ENCODE measurements at places on chromosomes 5 and 9.

DNA sequence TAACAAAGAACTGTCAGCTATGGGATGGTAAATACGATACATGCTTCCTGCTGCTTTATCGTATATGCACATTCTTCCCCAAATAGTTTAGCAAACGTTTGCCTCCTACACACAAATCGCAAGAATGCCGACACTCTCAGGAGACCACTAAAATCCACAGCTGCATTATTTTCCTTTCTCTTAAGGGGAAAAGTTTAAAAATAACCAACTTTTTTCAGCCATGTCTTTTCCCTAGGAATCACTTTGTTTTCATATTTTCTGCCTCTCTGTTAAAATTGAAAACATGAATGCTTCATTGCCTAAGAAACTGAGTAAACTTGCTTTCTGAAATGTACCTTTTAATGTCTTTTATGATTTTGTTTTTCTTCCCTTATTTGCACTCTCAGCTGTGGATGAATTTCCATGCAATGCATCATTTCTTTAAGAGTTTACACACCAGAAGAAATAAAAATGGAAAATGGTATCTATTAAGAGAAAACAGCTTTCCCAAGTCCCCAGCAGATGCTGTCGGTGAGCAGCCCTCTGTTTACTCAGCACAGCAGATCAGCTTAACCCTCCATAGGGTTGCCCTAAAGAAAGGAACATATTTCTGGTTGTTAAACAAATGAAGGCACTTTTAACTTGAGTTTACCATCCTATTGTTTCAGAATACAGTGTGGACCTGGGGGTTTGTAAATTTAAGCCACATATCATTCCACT, 66.2 kb downstream of the IZUMO3 start:
- DNase-seq, result no peak

DNA sequence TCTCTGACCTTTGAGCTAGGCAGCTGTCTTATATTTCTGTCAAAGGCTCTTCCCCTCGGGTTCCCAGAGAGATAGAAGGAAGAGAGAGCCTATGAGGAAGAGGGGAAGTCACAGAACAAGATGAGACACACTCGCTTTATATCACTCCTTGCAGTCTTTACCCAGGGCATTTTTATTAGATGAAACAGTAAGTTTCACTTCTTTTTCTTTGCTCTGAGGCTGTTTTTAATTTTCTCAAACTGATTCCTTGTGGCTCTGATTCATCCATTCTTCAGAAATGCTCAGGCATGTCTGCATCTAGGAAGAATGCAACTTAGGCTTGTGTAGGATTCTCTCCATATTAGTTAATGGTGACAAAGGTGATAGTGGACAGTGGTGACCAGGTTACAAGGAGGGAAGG, 132.9 kb upstream of the CHD1 start:
- DNase-seq, result peak; percentile 69

DNA sequence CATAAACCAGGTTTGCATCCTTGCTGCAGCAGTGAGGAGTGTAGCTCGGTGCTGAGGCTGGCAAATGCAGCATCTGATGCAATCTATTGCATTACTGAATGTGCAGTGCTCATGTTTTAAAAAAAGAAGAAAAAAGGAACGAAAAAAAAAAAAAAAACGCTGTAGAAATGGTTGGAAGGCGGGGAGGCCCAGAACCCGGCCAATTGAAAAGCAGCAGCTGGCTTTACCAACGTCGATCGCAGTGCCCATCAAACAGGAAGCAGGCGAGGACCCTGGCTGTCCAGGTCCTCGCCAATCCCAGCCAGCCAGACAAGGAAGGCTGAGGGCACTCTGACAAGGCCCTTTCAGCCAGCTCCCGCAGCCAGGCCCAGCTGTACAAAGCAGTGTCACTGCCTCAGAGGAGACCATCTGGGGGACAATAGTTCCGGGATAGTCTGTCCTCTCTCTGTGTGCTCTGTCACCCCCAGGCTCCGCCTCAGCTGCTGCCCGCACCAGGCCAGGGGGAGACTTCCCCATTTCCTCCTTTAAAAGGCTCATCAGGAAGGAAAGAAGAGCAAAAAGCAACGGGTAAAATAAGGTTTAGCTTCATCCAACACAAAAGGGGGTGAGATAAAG, 21.8 kb upstream of the CPEB4 start:
- peak; percentile 73 for DNase-seq

DNA sequence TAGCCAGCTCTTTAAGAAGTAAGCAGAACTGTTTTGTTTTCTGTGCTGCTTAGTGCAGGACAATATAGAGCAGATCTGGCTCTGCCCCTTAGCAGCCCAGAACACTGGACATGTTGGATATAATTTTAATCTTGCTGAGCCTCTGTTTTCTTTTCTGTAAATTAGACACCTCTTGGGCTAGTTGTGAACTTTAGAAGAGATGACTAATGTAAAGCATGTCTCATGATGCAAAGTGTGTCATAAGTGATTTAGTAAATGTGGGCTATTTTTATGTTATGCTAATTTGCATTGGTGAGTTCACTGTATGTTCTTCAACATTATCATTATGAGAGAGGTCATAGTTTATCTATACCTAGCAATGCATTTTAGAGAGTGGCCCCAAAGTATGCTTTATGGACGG, 156.1 kb upstream of the ADAMTSL1 start:
- DNase-seq, result peak; percentile 3

GRCh38 chr9:128118971-128119665, 8.4 kb downstream of the PTGES2 start:
- no peak for DNase-seq

GRCh38 chr9:96665789-96666188, 10.7 kb upstream of the PRXL2C start:
- DNase-seq, result no peak

DNA sequence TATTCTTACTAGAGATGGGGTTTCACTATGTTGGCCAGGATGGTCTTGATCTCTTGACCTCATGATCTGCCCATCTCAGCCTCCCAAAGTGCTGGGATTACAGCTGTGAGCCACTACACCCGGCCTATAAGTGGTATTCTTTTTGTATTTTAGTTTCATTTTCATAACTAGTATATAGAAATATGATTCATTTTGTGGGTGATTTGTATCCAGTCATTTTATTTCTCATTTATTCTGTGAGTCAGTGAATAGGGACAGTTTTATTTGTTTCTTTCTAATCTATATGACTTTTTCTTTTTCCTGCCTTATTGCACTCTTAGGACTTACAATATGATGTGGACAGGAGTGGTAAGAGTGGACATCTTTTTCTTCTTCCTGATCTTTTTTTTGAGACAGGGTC, 112.9 kb downstream of the AOPEP start:
- DNase-seq, result peak; percentile 18

DNA sequence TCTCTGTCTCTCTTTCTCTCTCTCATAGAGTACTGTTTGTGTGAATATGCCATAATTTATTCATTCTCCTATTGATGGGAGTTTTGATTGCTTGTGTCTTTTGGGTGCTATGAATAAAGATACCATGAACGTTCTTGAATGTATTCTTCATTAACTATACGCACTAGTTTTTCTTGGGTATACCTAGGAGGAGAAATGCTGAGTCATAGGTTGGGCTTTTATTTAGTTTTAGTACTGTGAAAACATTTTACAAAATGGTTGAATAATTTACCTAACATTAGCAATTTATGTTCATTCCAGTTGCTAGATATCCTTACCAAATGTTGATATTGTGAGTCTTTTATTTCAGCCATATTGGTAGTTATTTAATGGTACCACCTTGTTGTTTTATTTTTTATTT, 192.5 kb downstream of the NPR3 start:
- no peak for DNase-seq

- DNase-seq, result no peak
Measured at GRCh38 chr5:19584131-19584530, 403.9 kb downstream of the CDH18 start.

- DNase-seq, result peak; percentile 3
Measured at GRCh38 chr5:96384353-96384752, 48.7 kb downstream of the PCSK1 start.
